Karpas-422 (cell line): ENCODE measurements at places on chromosomes 6 and 20. TPM values are rescaled to one million over a fixed set of nuclear protein-coding genes. Genes with fewer than 3 reads are reported as not detected.

DNA sequence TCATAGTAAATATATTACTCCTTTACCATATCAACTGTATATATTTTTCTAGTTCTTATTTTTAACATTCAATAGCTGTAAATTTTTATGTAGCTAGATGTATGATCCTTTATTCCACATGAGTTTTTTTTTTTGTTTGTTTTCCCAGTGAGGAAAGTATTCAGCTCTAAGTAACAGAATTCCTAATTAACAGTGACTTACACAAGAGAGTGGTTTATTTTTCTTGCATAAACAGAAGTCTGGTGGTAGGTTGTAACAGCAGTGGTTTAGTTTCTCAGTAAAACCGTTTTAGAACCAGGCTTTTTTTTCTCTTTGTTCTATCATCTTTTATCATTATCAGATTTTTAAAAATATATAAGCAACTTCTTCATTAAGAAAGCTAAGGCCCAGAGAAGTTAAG, 116.9 kb upstream of the FLRT3 start:
- DNase-seq, result no peak

The CASS4 gene
- total RNA-seq, result not detected in 2 replicates

GRCh38 chr20:62602550-62602949, 39.8 kb upstream of the SLCO4A1 start:
- no peak for DNase-seq

DNA sequence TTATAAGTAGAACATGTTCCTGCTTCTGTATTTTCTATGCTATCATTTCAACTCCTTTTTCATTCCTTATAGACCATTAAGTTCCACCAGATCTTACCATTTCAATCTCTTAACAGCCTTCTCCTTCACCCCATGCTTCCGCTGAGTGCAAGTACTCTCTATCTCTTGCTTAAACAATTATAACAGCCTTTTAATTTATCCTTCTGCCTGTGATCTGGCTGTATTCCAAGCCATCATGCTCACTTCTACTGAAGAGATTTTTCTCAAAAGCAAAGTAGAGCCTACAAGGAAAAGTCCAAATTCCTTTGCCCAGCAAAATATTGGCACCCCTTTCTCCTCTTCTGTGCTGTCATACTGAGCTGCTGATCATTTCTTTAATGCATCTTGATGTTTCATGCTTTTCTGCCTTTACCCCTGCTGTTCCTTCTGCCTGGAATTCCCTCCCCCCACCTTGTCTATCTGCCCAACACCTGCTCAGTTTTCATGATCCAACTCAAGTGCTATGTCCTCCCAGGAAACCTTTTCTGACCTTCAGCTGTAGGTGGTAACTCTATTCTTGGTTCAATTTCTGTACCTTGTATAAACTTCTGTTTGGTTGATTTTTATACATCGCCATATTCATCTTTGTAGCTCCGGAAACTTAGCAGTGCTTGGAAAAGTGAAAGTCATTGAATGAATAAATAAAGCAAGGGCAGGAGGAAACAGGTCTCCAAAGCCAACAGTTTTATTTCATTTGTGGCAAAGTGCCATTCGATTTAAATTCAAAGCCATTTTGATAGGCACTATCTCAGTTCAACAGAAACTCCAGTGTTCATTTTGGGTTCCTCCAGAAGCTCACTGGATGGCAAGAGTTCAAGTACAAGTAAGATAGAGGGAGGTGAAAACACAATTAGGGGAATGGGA, 10.5 kb upstream of the BMP2 start:
- DNase-seq, result no peak

DNA sequence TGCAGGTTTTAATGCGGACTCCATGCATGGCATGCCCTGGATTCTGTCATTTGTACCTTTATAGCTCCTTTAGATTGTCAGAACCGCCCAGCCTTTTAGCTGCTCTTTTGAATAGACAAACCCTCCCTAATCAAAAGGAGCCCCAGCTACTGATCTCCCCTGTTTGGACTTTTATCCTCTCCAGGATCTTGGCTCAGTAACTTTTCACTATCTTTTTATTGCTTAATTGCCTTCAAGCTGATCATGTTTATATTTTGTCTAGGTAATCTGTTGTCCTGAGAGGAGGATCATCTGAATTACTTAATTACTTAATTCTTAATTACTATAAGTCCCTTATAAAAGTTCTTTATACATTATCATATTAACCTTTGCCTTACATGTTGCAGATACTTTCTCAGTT, 93.2 kb downstream of the HIVEP1 start:
- DNase-seq, result no peak

DNA sequence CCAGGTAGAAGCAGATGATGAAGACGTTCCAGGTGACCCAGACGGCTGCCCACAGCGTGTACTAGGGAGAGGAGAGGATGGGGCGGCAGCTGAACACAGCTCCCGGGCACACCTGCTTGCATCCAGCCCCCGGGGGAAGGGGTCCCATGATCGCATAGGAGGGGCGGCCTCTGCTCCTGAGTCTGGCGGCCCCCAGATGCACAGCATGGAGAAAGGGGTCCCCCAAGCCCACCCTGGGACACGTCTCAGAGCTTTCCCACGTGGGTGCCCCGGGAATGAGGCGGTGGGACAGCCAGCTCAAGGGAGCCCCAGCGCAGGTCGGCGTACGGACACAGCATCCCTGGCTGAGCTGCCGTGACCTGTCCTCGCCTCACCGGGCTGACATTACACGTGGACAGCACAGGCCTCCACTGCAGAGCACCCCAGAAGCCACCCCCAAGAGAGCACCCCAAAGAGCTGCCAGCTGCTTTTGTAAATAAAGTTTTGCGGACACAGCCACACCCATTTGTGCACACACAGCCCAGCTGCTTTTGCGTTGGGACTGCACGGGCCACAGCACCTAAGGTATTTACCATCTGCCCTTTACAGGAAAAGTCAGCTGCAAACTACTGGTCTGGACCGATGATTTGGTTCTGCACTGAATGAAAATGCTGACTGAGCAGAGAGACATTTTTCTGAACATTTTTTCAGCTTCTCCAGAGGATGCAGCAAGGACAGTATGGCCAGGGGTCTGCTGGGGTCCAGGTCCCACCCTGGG, 5.2 kb downstream of the NKAIN4 start:
- no peak for DNase-seq

GRCh38 chr20:11173916-11174315, 500.1 kb upstream of the JAG1 start:
- DNase-seq, result no peak
